Kidney epithelial cell (primary cell): ENCODE measurements at places on chromosomes 12 and 14. TPM values are rescaled to one million over a fixed set of nuclear protein-coding genes. Genes with fewer than 3 reads are reported as not detected.

YARS2 gene
- total RNA-seq: 51.1 and 51.3 TPM in 2 replicates

SERPINA9 gene
- total RNA-seq: not detected in 2 replicates

FOXN3 gene
- total RNA-seq: 34.5 and 49.4 TPM in 2 replicates

CISTR gene
- total RNA-seq: not detected in 2 replicates
